ENCODE measurements at places on chromosomes 16 and 17.

DNA sequence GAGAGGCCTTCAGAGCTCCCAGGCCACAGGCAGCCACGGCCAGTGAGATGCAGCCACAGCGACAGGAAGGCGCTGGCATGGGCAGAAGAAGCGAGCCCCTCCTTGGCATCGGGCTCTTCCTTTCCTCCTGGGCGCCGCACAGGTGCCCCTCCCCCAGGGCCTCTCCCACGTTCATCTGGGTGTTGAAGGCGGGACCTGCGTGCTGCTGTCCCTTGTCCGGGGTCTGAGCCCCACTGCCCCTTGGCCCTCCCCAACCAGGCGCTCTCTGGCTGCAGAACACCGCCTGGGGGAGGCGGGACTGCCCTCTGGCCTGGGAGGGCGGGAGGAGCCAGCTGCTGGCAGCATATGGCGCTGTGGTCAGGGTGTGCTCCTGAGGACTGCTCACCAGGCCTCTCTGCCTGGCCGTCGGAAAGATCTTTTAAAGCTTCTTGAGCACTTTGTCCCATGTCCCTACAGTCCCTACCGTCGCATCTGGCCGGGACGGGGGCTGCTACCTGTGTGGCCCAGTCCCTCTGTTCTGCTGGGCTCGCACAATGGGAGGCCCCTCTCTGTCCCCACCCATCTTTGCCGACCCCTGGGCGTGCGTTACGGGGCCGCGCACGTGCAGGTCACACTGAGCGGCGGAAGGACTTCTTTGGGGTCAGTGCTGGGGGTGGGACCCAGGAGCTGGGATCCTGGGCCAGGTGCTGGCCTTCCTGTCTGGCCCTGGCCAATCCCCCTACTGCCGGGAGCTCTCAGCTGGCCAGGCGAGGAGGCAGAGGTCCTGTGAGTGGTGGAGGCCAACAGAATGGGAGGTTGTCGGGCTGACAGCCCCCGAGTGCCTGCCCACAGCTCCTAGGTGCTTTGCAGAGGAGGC, 1.7 kb downstream of the SLC25A10 start:
- DNase-seq: no peak

DNA sequence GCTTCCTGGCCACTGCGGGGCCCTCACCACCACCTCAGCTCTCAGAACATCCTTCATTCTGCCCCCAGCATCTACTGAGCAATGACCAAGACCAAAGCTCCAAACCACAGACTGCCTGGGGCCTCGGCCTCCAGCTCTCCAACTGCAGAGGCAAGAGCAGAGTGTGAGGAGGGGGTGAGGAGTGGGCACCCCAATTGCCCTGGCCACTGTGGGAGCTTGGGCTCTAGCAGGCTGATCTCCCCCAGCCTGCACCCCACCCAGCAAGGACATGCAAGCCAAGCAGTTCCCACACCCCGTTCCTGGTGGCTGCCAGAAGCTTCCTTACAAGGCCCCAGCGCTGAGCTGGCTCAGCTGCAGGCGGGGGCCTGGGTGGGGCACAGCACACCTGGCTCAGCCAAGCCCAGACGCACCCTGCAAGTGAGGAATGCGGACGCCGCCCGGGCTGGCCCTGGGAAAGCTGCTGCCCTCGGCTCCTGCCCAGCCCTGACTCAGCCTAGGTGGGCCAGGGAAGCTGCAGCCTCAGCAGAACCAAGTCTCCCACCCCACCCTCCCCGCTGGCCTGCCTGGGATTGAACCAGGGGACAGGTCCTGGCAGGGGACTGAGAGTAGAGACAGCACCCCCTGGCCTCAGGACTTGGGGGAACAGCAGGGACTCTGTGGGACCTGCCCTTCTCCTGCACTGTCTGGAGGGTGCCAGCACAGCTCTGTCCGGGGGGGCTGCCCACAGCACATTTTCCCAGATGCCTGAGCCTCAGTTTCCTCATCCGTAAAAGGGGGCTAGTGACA, 29.7 kb upstream of the KRT17 start:
- no peak for DNase-seq

- DNase-seq: no peak
These were observed 555.3 kb downstream of the HS3ST4 start for GRCh38 chr16:26247063-26247462.

DNA sequence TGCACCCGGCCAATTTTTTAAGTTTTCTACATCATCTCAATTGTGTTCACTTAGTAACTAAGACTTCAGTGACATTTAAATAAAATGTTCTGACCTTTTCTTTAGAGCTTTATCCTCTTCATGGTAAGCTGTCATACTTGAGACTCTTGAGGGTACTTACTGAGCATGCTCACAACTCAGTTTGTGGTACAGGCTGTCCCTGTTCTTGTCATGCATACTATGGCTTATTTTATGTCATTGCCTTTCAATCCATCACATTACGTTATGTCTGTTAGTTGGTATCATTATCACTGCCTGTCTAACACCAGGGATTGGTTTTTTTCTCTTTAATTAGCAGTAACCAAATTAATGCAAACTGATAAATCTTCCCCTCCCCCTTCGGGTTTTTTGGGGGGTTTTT, 41.9 kb upstream of the RHBDL3 start:
- DNase-seq: no peak

GRCh38 chr16:46962629-46963028, 10.8 kb downstream of the DNAJA2 start:
- DNase-seq: no peak

GRCh38 chr16:30715750-30716445, 16.9 kb downstream of the SRCAP start:
- DNase-seq: no peak

- DNase-seq: no peak
These were observed 33.1 kb downstream of the POLR3E start for GRCh38 chr16:22330326-22330725.
